ENCODE measurements at places on chromosomes 5 and 9.

- DNase-seq, result peak; percentile 52
Measured at GRCh38 chr5:64612344-64612961, 77.8 kb upstream of the SHISAL2B start.

DNA sequence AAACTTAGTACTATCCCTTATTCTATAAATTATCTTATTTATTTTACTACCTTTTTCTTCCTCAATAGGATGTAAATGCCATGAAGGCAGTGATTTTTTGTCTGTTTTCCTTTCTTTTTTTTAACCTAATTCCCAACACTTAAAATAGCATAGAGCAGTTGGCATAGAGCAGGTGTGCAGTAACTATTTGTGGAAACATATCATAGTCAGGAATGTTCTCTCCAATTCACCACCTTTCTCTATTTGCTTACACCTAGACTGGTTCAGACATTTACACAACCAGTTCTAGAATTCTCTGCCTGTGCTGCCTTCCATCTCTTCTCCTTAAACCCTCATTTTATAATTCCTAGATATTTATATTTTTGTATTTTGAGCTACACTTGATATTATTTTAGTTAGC, 49.6 kb downstream of the IL31RA start:
- DNase-seq, result no peak

- no peak for DNase-seq
Measured at GRCh38 chr5:89342106-89342876, 459.3 kb upstream of the MEF2C start.

DNA sequence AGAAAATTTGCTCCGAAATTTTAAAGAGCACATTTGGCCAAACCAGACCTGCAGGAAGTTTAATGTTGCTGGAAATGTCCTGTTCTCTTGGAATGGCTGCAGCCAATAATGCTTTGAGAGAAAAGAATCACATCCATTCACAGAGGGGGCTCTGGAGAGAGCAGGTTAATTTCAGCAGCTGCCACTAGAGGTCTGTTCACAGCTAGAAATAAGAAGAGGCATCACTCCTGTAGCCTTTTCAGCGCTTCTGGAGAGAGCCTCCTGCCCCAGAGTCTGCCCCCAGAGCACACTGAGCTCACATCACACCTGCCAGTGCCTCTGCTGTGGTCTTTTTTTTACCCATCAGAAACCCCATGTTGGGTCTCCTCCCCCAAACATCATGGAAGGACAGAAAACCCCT, 124.8 kb upstream of the RAD23B start:
- DNase-seq, result no peak
